Astrocyte (in vitro differentiated cells and primary cell): ENCODE measurements at places on chromosomes 5 and 9. TPM values are rescaled to one million over a fixed set of nuclear protein-coding genes. Genes with fewer than 3 reads are reported as not detected.
A peak's percentile ranks its signal among the peaks of the same experiment; 100 is the strongest.

DNA sequence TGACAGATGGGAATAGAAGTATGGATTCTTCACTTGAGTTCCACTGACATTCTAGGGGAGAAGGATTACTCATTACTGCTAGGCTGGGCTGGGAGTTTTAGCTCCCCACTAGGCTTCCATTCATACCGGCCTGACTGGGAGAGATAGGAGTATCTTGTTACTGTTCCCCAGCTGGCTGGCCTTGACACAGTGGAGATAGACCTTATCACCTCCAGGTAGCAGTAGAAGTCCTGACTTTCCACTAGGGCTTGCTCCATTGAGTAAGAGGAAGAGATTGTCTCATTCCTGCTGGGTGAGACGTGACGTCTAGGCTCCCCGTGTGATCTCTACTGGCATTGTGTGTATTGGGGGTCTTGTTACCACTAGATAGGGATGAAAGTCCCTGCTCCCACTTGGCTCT lies 156.4 kb downstream of the CACNA1B start:
- no peak for DNase-seq

GRCh38 chr5:16456103-16456832 lies 9.3 kb downstream of the ZNF622 start:
- DNase-seq, result peak; percentile 72

DNA sequence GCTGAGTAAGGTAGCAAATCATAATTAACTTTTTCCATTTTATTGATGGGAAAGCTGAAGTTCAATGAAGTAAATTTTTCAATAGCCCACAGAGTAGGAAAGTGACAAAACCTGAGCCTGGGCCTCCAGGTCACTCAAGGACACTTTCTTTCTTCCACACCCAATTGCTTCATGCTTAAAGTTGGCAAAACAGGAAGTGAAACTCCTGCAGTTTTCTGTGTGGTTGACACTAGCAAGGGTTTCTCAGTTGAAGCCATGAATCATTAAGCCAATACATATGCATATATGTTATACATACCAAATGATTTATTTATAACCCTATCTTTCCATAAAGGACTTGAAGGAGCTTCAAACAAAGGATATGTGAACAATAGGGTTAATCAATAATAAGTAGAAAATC lies 13.9 kb downstream of the TLR4 start:
- DNase-seq, result no peak

Gene CCDC152
- total RNA-seq, result 1.2 and 1.3 TPM in 2 replicates

GRCh38 chr5:139708434-139708861 lies 60.3 kb downstream of the CXXC5 start:
- DNase-seq, result no peak

- DNase-seq, result no peak
Measured at GRCh38 chr5:115190388-115190787, 20.7 kb upstream of the TRIM36 start.

GRCh38 chr5:118070041-118070440 lies 918.3 kb downstream of the DTWD2 start:
- no peak for DNase-seq

Gene ST8SIA4
- 0.59 and 0.82 TPM in 2 replicates for total RNA-seq

GRCh38 chr5:33494466-33494865 lies 53.7 kb downstream of the TARS1 start:
- no peak for DNase-seq

DNA sequence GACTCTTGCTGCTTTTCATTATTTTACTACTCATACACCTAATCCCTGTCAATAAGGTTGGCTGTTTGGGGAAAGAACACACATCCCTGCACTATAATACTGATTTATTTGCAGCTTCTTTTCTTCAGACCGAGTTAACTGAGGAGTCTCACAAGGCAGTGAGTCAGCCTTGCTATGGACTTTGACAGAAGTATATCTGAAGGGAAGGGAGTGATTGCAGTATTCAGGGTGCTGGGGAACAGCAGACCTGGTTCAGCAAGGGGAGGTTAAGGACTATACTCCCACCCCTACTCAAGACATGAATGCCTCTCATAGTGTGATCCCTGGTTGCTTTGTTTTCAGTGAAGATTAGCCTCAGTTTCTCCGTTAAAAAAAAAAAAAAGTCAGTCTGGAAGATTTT lies 99.8 kb downstream of the TLE4 start:
- no peak for DNase-seq

GRCh38 chr5:88830567-88830966 lies 52.4 kb downstream of the MEF2C start:
- peak; percentile 23 for DNase-seq

DNA sequence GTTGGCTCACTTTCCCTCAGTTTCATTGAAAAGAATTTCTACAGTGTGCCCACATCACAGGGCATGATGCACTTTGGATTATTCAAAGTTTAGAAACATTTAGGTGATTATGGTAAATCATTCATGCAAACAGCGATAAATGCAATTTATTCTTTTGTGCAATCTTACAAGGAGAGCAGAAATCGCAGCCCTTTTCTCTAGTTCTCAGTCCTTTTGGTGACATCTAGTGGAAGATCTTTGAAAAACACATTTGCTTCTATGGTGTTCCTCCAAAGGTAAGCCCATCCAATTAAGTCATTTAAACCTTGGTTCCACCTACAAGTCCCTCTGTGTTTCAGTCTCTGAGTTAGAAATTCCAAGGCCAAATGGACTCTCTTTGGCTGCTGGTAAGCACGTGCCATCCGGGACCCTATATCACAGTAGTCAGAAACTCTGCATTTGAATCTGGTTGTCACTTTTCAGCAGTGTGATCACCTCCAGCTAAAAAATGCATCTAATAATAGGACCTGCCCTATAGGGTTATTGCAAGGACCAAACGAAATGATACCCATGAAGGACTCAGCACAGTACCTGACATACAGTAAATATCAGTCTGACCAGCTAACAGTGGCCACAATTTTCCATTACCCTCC lies 66.4 kb downstream of the MACROH2A1 start:
- peak; percentile 51 for DNase-seq

- DNase-seq, result no peak
Measured at GRCh38 chr5:172659570-172659908, 18.5 kb downstream of the NEURL1B start.
